NCI-H2029 treated with DMSO at 0.1 percent for 48 hours (cell line): ENCODE measurements at places on chromosomes 7 and 10.

- no peak for DNase-seq
These were observed 55.3 kb downstream of the C7orf25 start for GRCh38 chr7:42856605-42856987.

GRCh38 chr10:98098247-98098646, 36.2 kb upstream of the R3HCC1L start:
- no peak for DNase-seq

DNA sequence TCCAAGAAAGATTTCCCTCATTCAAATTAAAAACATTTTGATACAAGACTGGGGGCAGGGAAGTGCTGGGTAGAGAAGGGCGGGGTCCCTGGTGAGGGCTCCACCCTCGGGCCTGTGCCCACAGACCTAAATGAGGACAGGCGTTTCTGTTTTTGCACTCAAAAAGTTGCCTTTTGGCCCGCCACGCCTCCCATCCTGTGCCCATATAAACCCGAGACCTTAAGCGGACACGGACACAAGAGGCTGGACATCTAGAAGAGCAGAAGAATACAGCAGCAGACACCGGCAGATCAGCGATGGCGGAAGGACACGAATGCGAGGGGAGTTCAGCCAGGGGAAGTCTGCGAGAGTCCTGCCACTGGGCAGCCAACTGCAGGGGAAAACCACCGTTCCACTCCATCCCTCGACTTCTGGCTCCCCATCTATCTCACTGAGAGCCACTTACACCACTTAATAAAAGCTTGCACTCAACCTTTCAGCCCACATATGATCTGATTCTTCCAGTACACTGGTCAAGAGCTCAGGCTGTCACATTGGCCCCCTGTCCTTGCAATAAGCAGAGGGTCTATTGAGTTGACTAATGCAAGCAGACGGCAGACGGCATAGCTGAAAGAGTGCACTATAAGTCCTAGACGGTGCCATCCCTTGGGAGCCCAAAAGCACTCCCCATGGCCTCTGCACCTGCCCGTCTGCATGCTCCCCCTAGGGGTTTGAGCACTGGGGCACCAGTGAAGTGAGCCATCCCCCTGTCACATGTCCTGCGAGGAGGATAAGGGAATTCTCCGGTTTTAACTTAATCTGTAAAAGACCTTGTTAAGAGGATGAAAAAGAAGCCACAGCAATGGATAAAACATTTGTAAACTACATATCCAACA, 181.8 kb upstream of the PRSS1 start:
- DNase-seq, result no peak

DNA sequence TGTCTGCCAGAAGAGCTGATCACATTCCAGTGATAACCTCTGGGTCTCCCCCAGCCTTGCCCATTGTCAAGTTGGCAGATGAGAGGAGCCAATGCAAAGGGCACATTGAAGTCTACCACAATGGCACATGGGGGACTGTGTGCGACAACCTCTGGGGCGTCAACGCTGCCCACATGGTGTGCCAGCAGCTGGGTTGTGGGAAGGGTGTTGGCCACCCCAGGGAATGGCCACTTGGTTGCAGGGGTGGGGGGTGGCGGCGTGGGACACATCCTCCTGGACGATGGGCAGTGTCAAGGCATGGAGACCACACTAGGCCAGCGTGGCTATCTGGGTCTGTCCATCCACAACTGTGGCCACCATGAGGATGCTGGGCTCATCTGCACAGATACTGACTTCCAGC, 43.4 kb downstream of the CUZD1 start:
- DNase-seq, result no peak

GRCh38 chr10:92751827-92752226, 62.1 kb downstream of the HHEX start:
- DNase-seq, result no peak

- no peak for DNase-seq
These were observed 311.9 kb downstream of the HGF start for GRCh38 chr7:81457852-81458522.
